ENCODE measurements at places on chromosomes 5 and 9. TPM values are rescaled to one million over a fixed set of nuclear protein-coding genes. Genes with fewer than 3 reads are reported as not detected.

Gene DAB2
- 25.8 TPM for total RNA-seq

Gene PPP3R2
- not detected for total RNA-seq

Gene SIGMAR1
- total RNA-seq, result 57.9 TPM

Gene RETREG1
- 5.6 TPM for total RNA-seq

Gene RLN1
- total RNA-seq, result not detected

Gene PDZD2
- total RNA-seq, result not detected

Gene PGM5
- total RNA-seq, result not detected

Gene INVS
- total RNA-seq, result 20.1 TPM

Gene ZNF483
- total RNA-seq, result 7.3 TPM

Gene CDK7
- 60.5 TPM for total RNA-seq

Gene TMEM203
- total RNA-seq, result 43.3 TPM

Gene ROPN1L
- 7.1 TPM for total RNA-seq

Gene TMEM174
- not detected for total RNA-seq

Gene MOB3B
- total RNA-seq, result 4.4 TPM

Gene QRFP
- total RNA-seq, result not detected

Gene DMRT3
- not detected for total RNA-seq

Gene NUTM2G
- not detected for total RNA-seq

Gene PCDHB3
- 0.17 TPM for total RNA-seq

Gene PCDHGA12
- total RNA-seq, result not detected

Gene AGXT2
- not detected for total RNA-seq

Gene TPPP
- total RNA-seq, result 0.17 TPM

Gene PCDHA2
- total RNA-seq, result not detected

Gene GRIA1
- not detected for total RNA-seq

Gene AK8
- 7.2 TPM for total RNA-seq

Gene ITGA1
- 3.0 TPM for total RNA-seq

Gene CDX1
- not detected for total RNA-seq

Gene GFRA3
- not detected for total RNA-seq

Gene SPDL1
- total RNA-seq, result 30.5 TPM

Gene RAD23B
- total RNA-seq, result 164 TPM

Gene IQGAP2
- total RNA-seq, result not detected

Gene OLFML2A
- 9.0 TPM for total RNA-seq

Gene QSOX2
- total RNA-seq, result 40.8 TPM

Gene AJM1
- 5.9 TPM for total RNA-seq

Gene GPX8
- total RNA-seq, result 40.2 TPM

Gene CRAT
- 40.3 TPM for total RNA-seq

Gene SPATA24
- total RNA-seq, result 6.5 TPM

Gene PTGES
- 116 TPM for total RNA-seq

Gene SLF1
- 8.8 TPM for total RNA-seq

Gene IL33
- total RNA-seq, result not detected

Gene PCDHA3
- total RNA-seq, result not detected

Gene OR1J2
- not detected for total RNA-seq

Gene PCDHAC2
- 3.4 TPM for total RNA-seq

Gene PRLR
- total RNA-seq, result not detected

All from PC-9 (cell line).